ENCODE measurements at places on chromosomes 1 and 21.

DNA sequence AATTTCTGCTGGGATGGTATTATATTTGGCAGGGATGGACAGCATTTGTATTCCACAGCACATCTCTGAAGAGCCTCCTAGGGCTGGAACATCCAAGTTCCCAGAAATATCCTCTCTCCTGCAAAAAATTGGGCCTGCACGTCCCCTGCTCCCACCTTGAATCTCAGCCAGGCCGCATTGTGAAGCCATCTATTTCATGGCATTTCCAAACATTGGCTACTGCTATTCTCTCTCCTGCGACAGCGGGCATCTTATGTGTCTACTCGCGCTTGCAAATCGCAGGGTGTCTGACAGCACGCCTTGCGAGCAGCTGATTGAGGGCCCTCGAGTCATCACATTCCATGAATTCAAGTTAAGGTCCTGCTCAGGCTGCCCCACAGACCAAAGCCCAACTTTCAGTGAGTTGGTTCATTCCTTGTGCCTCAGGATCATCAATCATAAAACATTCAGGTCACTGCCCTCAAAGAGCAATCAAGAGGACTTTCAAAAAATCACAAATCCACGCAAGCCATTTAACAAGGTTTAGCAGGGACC lies 15.8 kb downstream of the RGS8 start:
- no peak overlapping the region for H3K27ac ChIP-seq
- no peak overlapping the region for H3K4me3 ChIP-seq
- H3K27me3 ChIP-seq = peaks cover 11% of the 10 kb centered on the region
- peaks cover 4% of the 10 kb centered on the region for H3K4me1 ChIP-seq
- no peak for DNase-seq
- no peaks in the 10 kb centered on the region for H3K36me3 ChIP-seq

- DNase-seq = no peak
- no peaks in the 10 kb centered on the region for H3K4me1 ChIP-seq
- H3K27ac ChIP-seq = no peak overlapping the region
- H3K27me3 ChIP-seq = no peaks in the 10 kb centered on the region
- H3K36me3 ChIP-seq = no peaks in the 10 kb centered on the region
Measured at GRCh38 chr21:27633631-27634030, 666.7 kb upstream of the ADAMTS5 start.

- H3K27ac ChIP-seq = no peak overlapping the region
- no peak for DNase-seq
- peaks cover 31% of the 10 kb centered on the region for H3K4me1 ChIP-seq
- no peaks in the 10 kb centered on the region for H3K36me3 ChIP-seq
- H3K27me3 ChIP-seq = no peaks in the 10 kb centered on the region
Measured at GRCh38 chr1:173432331-173432730, 44.8 kb upstream of the PRDX6 start.

DNA sequence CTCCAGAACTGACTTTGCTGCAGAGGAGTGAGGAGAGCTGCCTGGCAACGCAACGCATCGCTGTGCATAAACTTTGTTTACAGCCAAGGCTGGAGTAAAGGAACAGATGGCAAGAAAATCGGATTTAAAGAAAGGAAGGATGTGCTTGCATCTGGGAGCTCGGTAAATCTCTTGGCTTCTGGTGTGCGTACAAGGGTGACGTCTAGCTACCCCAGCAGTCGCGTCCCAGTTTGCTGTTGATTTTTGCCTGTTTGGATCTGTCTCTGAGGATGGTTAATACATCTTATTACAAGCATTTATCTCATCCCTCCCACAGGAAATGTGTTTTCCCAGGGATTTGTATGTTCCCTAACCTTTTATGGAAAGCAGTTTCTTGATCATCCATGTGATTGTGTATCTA lies 73.3 kb upstream of the RALGPS2 start:
- peaks cover 5% of the 10 kb centered on the region for H3K4me1 ChIP-seq
- no peaks in the 10 kb centered on the region for H3K27me3 ChIP-seq
- no peak overlapping the region for H3K4me3 ChIP-seq
- no peak for DNase-seq
- no peaks in the 10 kb centered on the region for H3K36me3 ChIP-seq

- peak overlapping the region; percentile 34 for H3K4me3 ChIP-seq
- no peaks in the 10 kb centered on the region for H3K36me3 ChIP-seq
- H3K27me3 ChIP-seq = no peaks in the 10 kb centered on the region
- DNase-seq = no peak
Measured at GRCh38 chr21:38503583-38503982, 5.3 kb upstream of the ERG start.

DNA sequence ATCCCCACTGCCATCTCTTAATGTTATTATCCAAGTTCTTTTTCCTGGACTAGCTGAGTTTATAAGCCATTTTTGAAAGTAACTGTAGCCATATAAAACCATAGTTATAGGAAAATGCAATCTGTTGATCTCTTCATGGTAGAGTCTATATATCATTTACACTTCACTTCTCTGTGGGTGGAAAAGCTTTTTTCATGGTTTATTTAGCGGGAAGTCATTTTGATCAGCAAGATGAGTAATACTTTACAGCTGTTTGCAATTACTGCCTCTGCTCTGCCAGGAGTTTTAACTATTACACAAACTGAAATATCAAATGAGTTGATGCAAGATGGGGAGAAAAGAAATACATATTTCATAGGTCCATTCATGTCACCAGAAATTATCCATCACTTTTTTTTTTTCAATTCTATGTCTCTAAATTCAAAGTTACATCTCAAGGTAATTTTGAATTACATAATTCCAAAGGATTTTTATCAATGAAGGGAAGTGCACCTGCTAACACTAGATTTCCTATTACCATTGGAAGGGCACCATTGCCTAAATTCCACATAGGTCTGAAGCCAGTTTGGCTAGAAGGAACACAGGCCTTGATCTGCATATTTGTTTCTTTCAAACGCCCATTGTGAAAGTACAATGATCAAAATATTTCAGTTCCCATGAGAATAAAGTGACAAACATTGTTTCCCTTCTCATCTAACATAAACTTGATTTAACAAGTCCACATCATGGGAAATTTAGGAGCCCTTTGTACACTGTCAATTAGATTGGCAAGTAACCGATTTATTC lies 296.7 kb downstream of the ZNF326 start:
- no peak overlapping the region for H3K27ac ChIP-seq
- H3K27me3 ChIP-seq = no peaks in the 10 kb centered on the region
- no peak overlapping the region for H3K4me3 ChIP-seq
- no peak for DNase-seq
- H3K36me3 ChIP-seq = no peaks in the 10 kb centered on the region
- H3K4me1 ChIP-seq = no peaks in the 10 kb centered on the region

GRCh38 chr1:184865831-184866230 lies 108.5 kb downstream of the NIBAN1 start:
- no peak overlapping the region for H3K4me3 ChIP-seq
- DNase-seq = no peak
- peaks cover 67% of the 10 kb centered on the region for H3K4me1 ChIP-seq
- H3K36me3 ChIP-seq = no peaks in the 10 kb centered on the region

- no peak overlapping the region for H3K4me3 ChIP-seq
- peaks cover 65% of the 10 kb centered on the region for H3K27me3 ChIP-seq
- H3K4me1 ChIP-seq = no peaks in the 10 kb centered on the region
- no peak overlapping the region for H3K27ac ChIP-seq
- no peaks in the 10 kb centered on the region for H3K36me3 ChIP-seq
- DNase-seq = no peak
Measured at GRCh38 chr1:5198328-5198727, 543.9 kb downstream of the AJAP1 start.

GRCh38 chr1:211722277-211723175 lies 47.1 kb upstream of the NEK2 start:
- H3K36me3 ChIP-seq = no peaks in the 10 kb centered on the region
- no peak overlapping the region for H3K27ac ChIP-seq
- DNase-seq = no peak

DNA sequence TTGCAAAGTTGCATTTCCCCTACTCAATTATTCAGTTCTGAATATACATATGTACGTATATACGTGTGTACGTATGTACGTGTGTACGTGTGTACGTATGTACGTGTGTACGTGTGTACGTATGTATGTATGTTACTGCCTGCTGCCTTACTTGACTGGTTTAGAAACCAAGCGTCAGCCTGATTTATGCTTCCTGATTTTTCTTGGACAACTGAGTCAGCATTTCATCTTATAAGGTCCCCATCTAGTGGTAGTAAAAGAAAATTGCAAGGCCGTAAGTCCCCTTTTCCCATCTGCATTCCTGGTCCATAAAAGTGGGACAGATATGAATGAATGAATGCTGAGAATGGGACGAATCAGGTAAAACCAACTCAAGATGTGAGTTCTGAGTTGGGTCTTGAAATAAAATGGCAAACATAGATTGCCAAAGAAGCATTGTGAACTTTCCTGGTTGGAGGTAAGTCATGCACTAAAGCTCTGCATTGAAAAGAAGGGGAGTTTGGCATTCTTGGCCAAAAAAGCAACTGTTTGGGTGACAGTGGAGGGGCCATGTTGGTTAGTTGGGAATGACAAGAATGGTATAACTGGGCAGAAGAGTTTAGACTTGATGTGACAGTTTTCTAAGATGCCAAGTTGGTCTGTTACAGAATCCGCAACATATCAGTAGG lies 76.4 kb upstream of the DNAH14 start:
- DNase-seq = no peak
- no peak overlapping the region for H3K27ac ChIP-seq
- H3K4me3 ChIP-seq = no peak overlapping the region
- H3K36me3 ChIP-seq = no peaks in the 10 kb centered on the region
- peaks cover 5% of the 10 kb centered on the region for H3K27me3 ChIP-seq

DNA sequence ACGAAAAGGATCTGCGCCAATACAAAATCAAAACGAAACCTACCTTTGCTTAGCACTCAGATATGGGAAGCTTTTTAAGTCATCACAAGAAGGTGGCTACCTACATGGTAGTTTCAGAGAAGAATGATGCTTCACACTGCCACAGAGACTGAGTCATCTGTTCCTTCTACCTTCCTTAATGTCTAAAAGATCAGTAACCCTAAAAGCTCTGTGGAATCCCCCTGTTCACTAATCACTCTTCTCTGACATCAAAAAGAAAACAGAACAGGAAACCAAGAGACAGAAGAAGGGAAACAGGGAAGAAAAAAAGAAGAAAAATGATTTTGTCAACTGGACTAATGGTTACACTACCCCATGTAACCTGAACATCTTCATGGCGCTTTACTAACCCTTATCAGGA lies 177.2 kb downstream of the SMYD3 start:
- H3K27me3 ChIP-seq = no peaks in the 10 kb centered on the region
- no peak overlapping the region for H3K27ac ChIP-seq
- peaks cover 13% of the 10 kb centered on the region for H3K36me3 ChIP-seq
- no peaks in the 10 kb centered on the region for H3K4me1 ChIP-seq

DNA sequence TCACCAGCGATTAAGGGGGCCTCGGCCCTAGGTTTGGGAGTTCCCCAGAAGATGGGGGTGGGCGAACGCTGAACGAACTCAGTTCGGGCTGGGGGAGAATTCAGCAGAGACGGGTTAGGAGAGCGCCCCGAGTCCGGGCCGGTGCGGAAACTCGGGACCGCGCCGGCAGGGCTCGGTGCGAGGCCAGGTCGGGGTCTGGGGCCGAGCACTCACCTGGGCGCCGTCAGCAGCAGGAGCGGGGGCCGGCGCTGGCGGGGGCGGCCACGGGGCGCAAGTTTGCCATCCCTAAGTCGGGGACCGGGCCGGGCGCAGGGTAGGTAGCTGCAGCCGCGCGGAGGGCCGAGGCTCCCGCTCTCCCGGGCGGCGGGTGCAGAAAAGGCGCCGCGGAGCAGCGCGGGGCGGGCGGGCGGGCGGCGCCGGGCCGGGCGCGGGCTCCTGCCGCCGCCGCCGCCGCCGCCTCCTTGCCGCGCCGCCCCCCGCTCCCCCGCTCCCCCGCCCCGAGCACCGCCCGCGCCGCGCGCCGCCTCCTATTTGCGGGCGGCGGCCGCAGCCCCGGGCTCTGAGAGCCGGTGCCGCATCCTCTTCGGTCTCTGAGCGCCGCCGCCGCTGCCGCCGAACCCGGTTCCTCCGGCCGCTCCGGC lies 349 bp downstream of the ADGRB2 start:
- peak overlapping the region; percentile 72 for H3K4me3 ChIP-seq
- peaks cover 71% of the 10 kb centered on the region for H3K27me3 ChIP-seq
- no peak for DNase-seq
- H3K4me1 ChIP-seq = peaks cover 40% of the 10 kb centered on the region

GRCh38 chr1:214569357-214570004 lies 18.1 kb upstream of the PTPN14 start:
- peaks cover 7% of the 10 kb centered on the region for H3K4me1 ChIP-seq
- no peaks in the 10 kb centered on the region for H3K36me3 ChIP-seq
- no peaks in the 10 kb centered on the region for H3K27me3 ChIP-seq

DNA sequence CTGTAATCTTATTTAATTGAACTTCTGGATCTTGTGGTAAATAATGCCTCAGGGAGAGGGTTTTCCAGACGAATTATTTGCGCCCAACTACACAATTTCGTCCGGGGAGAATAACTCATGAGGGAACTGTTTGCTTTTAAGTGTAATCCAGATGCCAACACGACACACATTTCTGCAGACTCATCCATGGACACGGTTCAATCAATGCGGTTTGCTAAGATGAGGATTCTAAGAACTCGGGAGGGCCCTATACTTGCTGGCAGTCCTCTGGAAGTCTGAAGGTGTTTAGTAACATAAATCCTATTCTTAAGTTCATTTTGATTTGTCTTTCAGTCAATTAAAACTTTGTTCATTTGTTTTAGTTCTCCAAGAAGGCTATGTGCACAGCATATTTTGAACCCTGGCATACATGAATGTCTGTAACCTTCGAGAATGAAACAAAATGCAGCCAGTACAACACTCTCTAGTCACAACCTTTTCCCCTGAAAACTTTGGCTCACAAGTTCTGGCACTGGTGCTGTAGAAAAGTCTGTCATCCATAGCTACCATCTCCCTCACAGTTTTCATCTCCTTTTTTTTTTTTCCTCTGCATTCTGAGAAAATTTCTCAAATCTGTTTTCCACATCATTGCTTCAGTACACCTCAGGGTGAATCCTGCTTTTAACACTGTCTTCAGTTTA lies 38.8 kb downstream of the DIPK1A start:
- DNase-seq = no peak
- no peaks in the 10 kb centered on the region for H3K27me3 ChIP-seq
- H3K36me3 ChIP-seq = no peaks in the 10 kb centered on the region
- no peak overlapping the region for H3K27ac ChIP-seq

GRCh38 chr1:219757890-219758289 lies 145.0 kb upstream of the ZC3H11B start:
- H3K27ac ChIP-seq = peak overlapping the region; percentile 42
- H3K27me3 ChIP-seq = no peaks in the 10 kb centered on the region
- H3K4me3 ChIP-seq = no peak overlapping the region
- no peaks in the 10 kb centered on the region for H3K36me3 ChIP-seq
- H3K4me1 ChIP-seq = peaks cover 26% of the 10 kb centered on the region

GRCh38 chr1:230639714-230640209 lies 2.5 kb upstream of the COG2 start:
- H3K36me3 ChIP-seq = no peaks in the 10 kb centered on the region
- DNase-seq = no peak

DNA sequence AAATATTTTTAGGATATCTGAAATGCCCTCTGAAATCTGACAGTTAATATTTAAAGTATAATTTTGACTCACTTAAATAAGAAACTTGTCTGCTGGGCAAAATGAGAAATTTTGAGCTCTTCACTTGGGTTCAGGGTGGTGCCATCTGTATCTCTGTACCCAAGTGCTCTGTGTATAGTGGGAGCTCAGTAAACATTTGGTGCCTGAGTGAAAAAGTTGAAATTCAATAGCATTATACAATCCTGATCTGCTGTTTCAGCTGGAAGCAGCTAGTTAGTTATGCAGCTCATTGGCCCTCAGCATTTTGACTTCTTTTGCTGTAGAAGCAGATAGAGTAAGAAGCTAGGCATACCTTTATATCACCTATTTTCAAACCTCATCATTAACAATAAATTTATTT lies 73.3 kb downstream of the RPE65 start:
- no peak overlapping the region for H3K27ac ChIP-seq
- H3K27me3 ChIP-seq = no peaks in the 10 kb centered on the region
- no peaks in the 10 kb centered on the region for H3K36me3 ChIP-seq
- no peak overlapping the region for H3K4me3 ChIP-seq
- DNase-seq = no peak
- H3K4me1 ChIP-seq = peaks cover 10% of the 10 kb centered on the region
